ENCODE measurements at places on chromosomes 11 and 22.

- DNase-seq, result no peak
Measured at GRCh38 chr22:38786631-38787030, 7.3 kb downstream of the DNAL4 start.

GRCh38 chr11:19306179-19306944 lies 65.6 kb upstream of the E2F8 start:
- no peak for DNase-seq

DNA sequence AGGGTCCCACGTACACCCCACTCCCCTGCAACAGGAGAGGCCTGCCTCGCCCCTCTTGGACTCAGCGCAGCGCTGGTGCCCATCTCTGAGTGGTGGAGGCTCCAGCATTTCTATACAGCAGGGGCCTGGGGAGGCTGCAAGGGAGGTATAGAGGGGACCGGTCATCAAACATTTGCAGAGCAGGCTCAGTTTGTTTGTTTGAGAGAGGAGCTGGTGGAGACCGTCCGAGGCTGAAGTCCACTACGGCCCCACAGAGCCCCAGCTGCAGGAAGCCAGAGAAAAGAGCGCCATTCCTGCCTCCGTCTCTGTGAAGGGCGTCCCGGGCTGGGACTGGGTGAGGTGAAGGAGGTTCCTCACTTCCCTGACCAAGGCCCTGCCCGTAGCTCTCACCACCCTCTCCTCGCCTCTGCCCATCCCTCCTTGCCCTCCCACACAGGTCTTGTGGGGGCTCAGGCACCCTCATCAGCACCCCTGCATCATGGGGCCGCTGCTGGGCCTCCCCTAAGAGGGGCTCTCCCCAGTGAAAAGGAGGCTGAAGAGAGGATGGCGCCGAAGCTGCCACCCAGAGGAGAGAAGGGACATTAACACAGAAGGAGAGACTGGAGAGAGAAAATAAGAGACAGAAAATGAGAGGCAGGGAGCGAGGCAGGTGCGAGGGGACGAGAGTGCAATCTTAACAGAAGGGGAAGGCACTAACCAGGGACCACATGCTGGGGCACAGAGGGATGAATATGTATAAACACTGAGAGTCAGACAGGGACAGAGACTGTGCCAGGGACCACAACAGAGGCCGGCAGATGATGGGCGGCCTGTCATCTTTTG lies 24.5 kb downstream of the RPUSD4 start:
- DNase-seq, result no peak

- DNase-seq, result no peak
Measured at GRCh38 chr11:114368918-114369680, 31.2 kb downstream of the C11orf71 start.

DNA sequence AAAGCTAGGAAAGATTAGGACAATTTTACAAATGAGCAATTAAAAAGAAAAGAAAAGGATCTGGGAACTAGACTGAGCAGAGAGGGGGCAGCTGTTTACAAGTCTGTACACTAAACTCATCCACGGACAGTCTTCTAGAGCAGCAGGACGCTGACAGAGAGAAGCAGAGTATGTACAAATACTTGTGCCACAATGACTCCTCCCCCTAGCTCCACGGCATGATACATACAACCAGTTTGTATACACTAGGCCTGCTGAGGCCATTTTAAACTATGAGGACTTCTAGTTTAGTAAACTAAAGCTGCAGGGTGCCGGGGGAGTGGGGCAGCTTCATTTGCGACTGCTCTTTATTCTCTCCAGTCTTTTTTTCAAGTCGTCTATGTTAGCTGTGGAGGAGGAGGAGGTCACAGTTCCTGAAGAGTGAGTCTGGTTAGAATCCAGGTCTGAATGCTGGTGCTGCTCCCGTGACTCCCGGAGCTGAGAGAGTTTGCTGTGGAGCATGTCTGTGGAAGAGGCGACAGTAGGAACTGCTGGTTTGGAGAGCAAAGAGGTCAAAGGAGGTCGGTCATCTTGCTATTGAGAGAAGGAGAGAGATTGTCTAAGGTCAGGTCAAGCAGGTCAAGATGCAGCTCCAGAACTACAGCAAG lies 24.8 kb downstream of the F2 start:
- DNase-seq, result peak; percentile 7

DNA sequence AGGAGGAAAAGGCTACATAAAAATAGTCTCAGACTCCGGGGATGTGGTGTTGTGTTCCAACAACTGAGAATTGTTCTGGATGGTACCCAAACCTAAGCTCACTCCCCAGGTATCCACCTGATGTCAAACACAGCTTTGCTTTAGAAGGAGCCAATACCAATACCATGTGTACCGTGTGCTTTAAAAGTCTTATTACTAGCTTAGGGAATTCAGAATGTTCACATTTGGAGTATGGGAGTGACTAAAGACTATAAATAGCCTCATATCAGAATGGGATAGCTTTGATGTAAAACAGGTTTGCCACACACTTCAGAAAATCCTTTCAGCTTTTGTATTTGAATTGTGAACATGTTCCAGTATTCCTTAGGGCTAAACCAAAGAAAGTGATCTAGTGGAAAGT lies 248.7 kb upstream of the ARHGAP42 start:
- no peak for DNase-seq

DNA sequence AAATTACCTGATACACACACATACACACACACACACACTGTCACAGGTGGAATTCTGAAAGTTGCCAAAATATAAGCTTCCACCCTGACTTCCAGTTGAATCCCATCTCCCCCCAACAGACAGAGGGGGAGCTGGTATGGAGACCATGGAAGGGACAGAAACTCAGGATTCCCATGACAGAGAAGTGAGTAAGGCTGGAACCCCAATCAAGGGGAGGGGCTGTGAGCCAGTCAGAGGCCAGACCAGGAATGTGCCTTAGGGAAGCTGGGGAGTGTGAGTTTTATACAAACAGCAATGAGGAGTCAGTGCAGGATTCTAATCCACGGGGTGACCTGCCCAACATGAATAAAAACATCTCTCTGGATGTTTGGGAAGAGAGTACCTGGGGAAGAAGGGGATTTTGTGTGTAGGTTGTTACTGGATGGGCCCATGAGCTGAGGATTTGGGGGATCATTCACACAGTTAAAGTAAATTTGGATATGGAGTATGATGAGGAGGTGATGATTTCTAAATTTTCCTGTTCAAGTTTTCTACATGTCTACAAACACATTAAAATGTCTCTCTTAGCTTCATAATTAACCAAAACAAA lies 38.7 kb upstream of the TOP3B start:
- no peak for DNase-seq

- no peak for DNase-seq
Measured at GRCh38 chr11:59957094-59957493, 6.7 kb upstream of the OOSP4A start.

DNA sequence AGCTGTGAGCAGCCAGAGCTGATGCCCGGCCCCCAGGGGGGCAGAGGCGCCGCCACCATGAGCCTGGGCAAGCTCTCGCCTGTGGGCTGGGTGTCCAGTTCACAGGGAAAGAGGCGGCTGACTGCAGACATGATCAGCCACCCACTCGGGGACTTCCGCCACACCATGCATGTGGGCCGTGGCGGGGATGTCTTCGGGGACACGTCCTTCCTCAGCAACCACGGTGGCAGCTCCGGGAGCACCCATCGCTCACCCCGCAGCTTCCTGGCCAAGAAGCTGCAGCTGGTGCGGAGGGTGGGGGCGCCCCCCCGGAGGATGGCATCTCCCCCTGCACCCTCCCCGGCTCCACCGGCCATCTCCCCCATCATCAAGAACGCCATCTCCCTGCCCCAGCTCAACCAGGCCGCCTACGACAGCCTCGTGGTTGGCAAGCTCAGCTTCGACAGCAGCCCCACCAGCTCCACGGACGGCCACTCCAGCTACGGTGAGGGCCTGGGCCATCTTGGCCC lies 6.1 kb downstream of the CDC42EP1 start:
- DNase-seq, result no peak

DNA sequence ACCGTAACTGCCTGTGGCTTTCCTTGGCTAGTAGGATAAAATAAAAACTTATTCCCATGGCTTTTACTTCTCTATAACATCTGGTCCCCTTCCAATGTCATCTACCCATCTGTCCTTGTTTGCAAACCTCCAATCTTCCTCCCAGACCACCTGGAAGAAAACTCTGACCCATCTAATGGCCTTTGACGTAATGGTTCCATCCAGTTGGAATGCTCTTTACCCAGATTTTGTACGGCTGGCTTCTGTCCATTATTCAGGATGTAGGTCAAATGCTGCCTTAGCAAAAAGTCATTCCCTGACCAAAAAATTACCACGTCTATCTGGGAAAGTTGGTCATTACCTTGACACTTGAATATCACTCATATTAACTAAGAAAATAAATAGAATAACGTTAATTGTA lies 577.9 kb upstream of the ANO5 start:
- DNase-seq, result no peak

DNA sequence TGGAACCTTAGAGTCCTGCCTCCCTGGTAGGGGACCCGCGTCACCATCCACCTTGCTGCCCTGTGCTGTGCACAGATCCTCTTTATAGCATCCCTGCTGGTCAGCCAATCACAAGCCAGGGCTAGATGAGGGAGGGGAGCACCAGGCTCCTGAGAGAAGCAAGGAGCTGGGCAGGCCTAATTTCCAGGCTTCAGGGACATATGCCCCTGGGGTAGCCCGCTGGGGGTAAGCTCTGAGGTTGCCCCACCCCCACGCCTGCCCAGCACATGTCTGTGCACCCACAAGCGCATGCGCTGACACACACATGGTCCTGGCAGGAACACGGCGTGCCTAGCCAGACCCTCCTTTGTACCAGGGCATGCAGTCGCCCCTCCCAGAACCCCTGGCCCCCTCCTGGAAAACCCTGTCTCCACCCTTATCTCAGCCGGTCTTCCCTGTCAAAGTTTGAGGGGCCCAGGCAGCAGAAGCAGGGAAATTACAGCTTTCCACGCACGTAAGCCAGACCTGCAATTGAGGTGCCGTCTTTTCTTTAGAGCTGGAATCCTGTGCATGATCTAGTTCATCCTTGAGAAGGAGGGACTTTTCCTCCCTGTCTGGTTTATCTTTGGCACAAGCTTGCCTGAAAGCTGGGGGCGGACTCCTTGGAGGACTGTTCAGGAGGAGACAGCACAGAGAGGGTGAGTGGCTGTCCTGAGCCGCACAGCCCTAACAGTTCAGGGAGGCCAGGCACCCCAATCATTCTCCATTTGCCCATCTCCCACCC lies 2.1 kb downstream of the SSTR3 start:
- DNase-seq, result no peak

DNA sequence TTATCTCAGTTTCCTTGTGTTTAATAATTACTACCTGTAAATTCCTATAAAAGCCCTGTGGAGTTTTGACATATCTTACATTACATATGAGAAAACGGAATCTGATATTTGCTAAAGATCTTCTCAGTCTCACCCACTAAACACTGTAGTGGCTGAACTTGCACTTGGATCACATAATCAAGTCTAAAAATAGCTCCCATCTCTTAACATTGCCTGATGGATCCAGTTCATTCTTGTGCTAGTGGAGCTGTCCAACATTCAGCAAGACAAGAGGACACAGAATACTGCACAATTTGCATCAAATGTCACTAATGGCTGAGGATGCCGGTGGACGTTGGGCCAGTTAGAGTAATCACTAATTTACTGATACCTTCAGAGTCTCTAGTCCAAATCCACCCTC lies 569.9 kb upstream of the ANO5 start:
- no peak for DNase-seq

DNA sequence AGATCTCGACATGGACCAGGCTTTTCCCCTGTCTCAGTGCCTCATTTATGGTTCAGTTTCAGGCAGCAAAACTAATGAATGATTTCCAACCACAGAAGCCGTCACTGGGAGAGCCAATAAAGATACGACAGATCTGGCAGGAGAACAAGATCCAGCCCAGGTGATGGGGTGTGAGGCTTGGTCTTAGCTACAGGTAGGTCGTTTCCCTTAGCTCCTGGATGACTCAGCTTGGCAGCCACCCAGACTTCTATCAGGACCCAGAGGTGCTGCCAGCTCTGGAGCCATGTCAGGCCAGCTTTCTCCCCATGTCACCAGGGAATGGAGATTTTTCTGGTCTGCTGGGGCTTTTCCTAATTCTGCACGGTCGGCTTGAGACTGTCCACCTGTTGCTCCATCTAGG lies 36.3 kb upstream of the APOBEC3A start:
- no peak for DNase-seq

DNA sequence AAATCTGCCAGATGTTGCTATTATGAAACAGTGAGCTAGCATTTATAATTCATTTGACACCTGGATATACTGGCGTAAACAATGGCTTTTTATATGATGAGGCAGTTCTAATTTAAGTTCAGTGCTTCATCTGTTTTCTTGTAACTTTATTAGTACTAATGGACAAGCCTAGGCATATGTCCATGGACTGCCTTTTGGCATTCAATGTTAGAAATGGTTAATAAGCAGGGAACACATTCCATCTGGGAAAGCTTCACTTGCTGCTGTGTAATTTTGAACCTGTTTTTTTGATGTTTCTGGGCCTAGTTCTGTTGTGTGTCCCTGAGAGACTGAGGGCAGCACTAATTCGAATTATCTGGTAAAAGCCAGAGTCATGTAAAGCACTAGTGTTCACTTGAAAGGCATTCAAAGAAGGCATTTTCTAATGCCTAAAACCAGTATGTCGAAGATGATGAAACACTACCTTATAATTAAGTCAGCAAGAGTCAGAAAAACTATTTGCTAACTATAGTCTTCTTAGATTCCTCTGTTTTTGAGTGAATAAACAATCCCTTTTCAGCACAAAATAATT lies 138.5 kb downstream of the SWAP70 start:
- DNase-seq, result no peak

Measured in smooth muscle cell of the brain vasculature (primary cell).